ENCODE measurements at places on chromosomes 3 and 15.

DNA sequence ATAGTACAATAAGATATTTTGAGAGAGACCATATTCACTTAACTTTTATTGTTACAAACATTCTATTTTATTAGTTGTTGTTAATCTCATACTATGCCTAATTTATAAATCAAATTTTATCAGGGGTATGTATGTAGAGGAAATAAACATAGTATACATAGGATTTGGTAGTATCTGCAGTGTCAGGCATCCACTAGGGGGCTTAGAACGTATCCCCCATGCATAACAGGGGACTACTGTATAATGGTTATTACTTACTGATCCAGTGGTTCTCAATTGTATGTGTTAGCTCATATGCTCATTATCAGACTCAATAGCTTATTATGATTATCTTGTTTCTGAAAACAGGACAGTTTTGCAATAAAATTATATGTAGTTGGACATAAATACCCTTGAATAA, 27.6 kb downstream of the CMC1 start:
- no peak for DNase-seq

DNA sequence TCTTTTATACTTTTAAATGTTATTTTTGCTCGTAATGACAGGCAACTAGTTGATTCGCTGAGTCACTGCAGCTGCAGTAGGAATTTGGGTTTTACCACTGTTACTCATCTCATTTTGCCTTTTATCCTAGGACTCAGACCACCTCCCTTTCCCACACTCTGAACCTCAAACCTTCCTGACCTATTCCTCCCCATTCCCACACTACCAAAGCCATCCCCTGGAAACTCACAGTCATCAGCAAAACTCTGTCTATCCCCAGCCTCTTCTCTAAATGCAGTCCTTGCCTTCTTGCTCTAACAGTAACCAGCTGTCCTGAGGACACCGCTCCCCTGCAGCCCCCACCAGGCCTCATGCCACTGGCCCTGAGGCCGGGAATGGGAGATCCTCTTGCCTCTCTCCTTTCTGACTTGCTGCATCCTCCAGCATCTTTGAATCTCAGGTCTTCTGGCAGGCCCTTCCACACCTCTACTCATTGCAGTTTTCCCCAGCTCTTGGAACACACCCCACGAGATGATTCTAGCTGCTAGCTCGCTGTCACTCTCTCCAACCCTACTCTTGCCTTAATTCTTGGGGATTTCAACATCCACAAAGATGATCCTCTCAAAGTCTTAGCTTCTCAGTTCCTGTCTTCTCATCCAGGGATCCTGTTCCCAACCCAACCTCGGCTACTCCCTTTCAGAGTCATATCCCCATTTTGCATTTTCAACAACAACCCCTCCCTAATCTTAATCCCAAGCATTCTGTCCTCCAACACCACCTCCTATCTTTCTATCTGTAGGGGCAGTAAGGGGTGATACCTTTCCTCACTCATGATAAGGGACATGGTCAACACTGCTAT, 55.9 kb upstream of the C3orf80 start:
- DNase-seq = no peak

- no peak for DNase-seq
Measured at GRCh38 chr3:14142567-14143270, 17.9 kb downstream of the TMEM43 start.

DNA sequence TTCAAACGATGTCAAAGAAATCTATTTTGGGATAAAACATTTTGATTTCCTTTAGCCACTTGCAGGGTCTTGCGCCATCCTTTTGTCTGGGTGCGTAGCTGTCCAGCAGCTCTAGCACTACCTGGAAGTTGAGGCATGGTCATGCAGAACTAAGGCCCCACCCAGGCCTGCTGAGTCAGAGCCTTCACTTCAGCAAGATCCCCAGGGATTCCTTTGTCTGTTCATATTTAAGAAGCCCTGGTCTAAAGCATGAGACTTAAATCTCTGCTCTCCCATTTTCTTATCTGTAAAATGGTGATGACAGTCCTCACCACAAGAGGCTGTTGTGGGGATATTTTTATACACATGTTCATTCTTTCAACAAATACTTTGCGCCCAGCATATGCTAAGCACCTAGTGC, 99.0 kb upstream of the CTDSPL start:
- no peak for DNase-seq

GRCh38 chr3:195869413-195870001, 38.8 kb downstream of the TNK2 start:
- DNase-seq = no peak

- DNase-seq = no peak
Measured at GRCh38 chr15:72338148-72338547, 18.2 kb upstream of the CELF6 start.

DNA sequence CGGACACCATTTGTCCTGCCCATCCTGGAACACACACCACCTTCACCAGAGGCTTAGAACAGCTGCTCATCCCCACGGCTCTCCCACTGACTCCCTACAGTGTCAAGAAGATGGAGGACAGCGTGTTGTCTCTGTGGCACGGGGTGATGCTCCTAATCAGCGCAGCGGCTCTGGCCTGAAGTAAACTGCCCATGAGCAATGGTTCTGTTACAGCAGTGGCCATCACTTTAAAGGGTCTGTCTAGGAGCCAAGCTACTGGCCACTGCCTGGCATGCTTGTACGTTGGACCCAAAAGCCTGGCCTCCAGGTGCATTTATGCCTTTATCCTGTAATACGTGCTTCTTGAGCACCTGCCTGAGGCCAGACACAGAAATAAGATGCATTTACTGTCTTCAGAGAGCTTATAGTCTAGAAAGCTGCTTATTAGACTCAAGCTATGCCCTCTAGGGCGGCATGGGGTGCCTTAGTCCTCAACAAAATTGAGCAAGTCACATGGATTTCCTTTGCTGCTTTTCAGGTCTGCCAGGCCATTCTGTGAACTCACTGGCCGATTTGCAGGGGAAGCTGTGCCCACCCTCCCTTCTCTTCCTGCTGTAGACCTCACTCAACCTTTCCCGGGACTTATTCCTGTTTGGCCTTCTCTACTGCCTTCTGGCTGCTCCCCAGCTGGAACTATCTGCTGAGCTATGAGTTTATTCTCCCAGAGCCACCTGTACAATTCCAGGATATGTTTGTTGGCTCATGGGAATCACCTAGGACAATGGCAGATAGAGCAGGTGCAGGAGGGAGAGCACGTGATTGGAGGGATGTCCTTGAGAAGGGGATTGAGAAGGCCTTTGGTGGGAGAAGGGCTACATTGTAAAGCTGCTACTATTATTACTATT, 51.9 kb downstream of the STARD5 start:
- no peak for DNase-seq

DNA sequence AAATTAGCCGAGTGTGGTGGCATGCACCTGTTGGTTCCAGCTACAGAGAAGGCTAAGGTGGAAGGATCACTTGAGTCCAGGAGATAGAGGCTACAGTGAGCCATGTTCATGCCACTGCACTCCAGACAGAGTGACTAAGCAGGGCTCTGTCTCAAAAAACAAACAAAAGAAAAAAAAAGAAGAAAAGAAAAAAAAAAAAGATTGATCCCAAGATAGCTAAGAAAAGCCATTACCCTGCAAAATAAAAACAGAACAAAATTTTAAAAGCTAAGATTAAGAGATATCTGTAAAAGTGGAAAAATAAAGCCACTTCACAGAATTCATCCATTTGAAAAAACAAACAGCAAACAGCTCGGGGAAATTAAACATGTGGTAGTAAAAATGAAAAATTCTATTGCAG, 23.8 kb downstream of the LRRC2 start:
- no peak for DNase-seq
